ENCODE measurements at places on chromosomes 4 and X.

DNA sequence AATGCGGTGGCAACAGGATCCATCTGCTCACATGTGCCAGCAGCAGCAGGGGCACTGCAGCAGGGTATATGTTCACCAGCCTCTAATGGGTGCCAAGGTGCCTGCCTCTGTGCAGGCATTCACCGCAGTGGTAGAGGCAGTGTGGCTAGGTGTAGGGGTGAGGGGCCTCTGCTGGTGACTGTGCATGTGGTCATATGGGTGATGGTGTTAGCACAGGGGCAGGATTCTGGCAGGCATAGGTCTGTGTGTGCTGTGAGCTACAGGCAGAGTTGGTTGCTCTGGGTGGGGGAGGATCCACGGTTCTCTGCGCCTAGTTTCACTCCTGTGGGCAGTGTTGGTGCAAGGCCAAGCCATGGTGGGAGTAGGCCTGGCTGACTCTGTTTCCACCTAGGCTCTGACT, 566.5 kb upstream of the GNPDA2 start:
- DNase-seq: no peak

DNA sequence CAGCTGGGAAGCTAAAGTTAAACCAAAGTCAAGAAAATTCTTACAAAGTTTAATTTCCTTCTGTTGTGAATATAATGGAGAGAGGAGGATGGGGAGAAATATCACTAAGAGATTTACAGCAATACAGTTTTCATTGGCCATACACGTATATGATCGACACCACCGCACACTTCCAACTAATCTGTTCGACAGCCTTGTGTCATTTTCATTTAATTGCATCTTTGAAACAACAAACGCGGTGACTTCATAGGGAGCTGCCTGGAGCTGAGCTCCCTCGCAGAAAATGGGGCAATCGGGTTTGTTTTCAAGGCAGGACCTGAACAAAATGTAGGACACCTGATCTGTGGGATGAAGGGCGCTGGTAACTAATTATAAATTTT, 1.3 kb downstream of the PTPN13 start:
- DNase-seq: no peak

DNA sequence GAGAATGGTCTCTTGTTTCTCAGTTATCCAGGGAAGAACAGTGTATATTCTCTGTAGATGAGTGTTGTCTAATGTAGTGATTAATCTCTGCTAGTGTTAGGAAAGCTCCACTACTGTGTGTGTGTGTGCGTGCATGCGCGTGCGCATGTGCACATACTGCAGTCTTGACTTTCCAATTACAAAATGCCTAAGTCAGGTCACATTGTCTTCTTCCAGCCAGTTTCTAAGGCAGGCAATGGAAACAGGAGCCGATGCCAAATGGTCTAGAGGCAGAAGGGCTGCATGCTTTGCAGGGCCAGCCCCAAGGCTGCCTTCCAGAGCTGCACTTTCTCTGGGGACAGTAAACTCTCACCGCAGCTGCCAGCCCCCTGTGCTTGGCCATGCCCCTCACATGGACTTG, 30.5 kb upstream of the NAP1L5 start:
- DNase-seq: no peak

GRCh38 chrX:16103625-16104024, 19.7 kb upstream of the GRPR start:
- no peak for DNase-seq

DNA sequence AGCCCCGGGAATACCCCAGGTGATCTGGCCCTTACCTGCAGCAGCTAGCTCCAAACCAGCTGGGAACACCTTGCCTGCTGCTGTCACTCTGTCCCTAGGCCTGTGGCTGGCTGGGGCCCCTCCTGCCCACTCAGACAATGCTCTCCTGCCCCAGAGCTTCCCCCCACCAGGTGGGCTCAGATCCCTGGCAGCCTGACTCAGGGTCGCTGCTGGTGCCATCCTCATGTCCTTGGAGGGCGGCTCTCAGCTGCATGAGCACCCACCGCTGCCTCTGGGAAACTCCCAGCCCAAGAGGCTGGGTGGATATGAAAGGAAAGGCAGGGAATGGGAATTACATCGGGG, 15.8 kb downstream of the C4orf50 start:
- DNase-seq: no peak

DNA sequence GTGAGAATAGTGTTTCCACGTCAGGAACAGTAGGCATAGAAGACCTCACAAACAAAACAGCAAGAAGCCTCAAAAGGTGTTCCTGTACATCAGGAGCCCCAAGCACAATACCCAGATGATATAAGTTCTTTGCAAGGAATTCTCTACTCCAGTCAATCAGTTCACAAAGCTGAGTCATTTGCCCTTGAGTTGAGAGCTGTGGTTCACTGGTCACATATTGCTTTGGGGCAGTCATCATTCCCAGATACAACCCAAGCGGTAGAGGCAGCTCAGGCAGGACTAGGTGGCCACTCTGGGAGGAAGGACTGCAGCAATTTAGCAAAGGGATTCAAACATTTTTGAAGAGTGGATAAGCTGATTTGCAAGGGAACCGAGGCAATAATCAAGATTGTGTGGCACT, 551.5 kb upstream of the ZFP42 start:
- no peak for DNase-seq

- no peak for DNase-seq
Observed at GRCh38 chr4:35760807-35761206, 483.5 kb downstream of the ARAP2 start.

GRCh38 chr4:133868856-133869255, 332.7 kb downstream of the PABPC4L start:
- no peak for DNase-seq

GRCh38 chrX:151538190-151539122, 25.0 kb upstream of the PASD1 start:
- DNase-seq: no peak

- no peak for DNase-seq
Observed at GRCh38 chr4:129359461-129359860, 263.5 kb downstream of the C4orf33 start.

- DNase-seq: no peak
Observed at GRCh38 chr4:14023896-14024295, 396.4 kb upstream of the BOD1L1 start.

DNA sequence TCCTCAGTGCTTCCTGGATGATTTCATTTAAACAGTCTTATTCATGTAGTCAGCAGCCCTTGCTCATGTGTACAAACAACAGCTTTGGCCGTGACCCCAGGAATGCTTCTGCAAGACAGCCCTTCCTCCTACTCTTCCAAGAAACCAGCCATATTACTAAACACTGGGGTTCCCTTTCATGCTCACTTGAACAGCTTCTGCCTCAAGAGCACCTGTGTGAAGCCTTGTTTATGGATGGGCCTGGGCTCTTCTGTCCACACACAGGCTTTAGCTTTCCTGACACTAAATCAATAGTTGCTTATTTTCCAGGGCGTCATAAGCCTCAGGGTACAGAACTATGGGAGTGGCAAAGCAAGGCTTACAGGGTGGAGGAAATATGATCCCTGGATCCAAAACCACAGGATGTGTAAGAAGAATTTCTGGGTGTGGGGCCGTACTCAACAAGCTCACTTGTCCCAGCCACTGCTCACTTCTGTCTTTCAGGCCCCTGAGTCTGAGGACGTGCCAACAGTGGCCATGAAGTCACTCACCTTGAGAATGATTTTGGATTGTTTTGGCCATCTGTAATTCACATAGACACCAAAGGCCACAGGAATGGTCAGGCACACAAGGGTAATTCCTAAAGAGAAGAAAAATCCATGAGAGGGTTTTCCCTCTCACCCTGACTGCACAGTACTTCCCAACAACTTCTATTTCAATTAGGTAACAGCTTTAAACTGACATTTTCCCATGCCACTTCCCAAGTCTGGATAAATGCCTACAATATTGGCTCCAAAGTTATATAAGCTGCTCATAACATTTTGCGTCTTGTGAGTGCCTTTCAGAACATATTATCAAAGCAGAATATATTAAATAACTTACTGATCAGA, 17.7 kb downstream of the SLC10A6 start:
- DNase-seq: no peak

- DNase-seq: no peak
Observed at GRCh38 chrX:124249345-124249744, 83.1 kb upstream of the TEX13D start.

DNA sequence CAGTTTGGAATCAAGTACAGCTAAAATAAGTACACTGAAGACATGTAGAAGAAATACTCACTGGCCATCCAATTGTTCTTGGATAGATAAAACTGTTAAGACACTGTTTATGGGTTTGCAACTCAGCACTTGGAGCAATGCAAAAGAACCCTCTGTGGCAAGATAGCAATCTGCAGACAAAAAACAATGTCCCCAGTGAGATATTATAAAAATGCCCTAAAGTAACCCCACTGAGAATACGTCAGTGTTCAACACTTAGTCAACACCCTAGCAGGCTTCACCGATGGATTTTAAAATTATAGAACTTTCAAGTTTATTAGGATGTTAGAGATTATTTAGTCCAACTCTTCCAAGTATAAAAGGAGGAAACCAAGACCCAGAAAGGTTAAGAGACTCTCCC, 47.5 kb upstream of the NDP start:
- no peak for DNase-seq

GRCh38 chrX:34631479-34632220, 25.4 kb downstream of the TMEM47 start:
- DNase-seq: no peak

DNA sequence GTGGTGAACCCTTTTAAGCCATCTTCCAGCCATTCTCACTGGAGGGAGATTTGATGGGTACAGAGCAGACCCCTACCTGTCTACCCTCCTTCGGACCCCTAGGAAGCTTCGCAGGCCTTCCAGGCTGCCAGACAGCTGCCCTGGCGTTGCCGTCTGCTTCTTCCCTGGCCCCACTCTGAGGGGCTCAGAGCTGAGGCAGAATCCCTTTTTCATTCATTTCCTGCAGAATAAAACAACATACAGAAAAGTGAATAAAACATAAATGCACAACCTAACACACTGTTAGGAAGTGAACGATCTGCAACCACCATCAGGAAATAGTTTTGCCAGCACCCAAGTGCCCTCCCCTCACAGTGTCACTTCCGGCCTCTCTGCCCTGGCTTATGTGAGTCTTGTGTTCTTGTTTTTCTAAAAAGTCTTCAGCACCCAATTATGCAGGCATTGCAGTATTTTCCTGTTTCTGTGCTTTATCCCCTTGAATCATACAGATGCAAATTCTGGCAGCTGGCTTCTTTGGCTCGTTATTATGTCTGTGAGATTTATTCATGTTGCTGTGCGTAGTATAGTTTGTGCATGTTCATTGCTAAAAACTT, 5.6 kb upstream of the ADD1 start:
- DNase-seq: peak; percentile 81
